ENCODE measurements at places on chromosomes 1 and 21.
A peak's percentile ranks its signal among the peaks of the same experiment; 100 is the strongest.

DNA sequence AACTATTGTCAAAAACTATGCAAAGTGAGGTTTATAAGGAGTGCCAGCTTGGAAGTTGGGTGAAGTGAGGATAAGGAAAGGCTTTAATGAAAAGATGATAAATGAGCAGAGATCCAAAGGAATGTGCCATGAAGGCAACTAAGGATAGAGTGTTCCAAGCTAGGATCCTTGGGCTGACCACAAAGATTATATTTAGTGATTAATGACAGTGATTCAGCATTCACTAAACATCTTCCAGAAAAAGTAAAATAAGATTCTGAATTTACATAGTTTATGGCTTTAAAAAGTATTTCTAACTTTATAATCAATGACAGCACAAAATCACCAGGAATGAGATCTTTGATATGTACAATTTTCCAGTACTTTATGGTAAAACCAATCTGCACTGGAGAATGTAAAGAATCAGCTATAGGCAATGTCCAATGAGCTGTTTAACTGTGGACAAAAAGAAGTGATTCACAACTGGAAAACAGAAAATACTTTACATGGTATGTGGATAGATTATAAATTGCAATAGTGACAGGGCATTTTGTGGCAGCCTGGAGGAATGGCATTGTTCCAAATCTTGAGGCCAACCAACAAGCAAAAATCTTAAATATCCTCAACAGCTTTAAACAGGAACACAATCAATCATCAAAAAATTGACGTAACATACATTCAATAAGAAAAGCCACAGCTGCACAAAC, 91.2 kb upstream of the KCTD3 start:
- no peaks in the 10 kb centered on the region for H3K4me1 ChIP-seq
- no peak for DNase-seq
- no peak overlapping the region for H3K4me3 ChIP-seq
- no peaks in the 10 kb centered on the region for H3K27me3 ChIP-seq

GRCh38 chr1:116529199-116529631, 41.6 kb downstream of the CD58 start:
- peaks cover 9% of the 10 kb centered on the region for H3K36me3 ChIP-seq
- no peaks in the 10 kb centered on the region for H3K27me3 ChIP-seq
- no peaks in the 10 kb centered on the region for H3K4me1 ChIP-seq
- H3K27ac ChIP-seq: no peak overlapping the region

DNA sequence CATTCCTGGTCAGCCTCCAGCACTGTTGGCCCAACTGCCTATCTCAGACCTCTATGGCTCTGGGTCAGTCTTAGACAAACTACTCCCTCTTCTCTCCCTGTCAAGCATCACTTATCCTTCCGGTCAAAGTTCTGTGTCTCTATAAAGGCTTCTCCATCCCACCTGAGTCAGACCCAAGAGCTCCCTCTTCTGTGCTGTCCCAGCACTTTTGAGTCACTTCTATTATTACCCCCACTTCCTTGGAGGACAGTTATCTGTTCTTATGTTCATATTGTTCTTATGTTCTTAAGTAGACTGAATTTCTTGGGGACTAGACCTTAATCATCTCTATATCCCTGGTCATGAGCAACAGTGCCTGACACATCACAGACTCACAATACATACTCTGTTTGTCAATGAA, 29.2 kb upstream of the IL10 start:
- no peaks in the 10 kb centered on the region for H3K36me3 ChIP-seq
- no peak overlapping the region for H3K27ac ChIP-seq
- no peak for DNase-seq
- no peak overlapping the region for H3K4me3 ChIP-seq
- H3K4me1 ChIP-seq: peaks cover 63% of the 10 kb centered on the region
- H3K27me3 ChIP-seq: no peaks in the 10 kb centered on the region

- H3K4me3 ChIP-seq: no peak overlapping the region
- H3K27me3 ChIP-seq: no peaks in the 10 kb centered on the region
- peaks cover 59% of the 10 kb centered on the region for H3K4me1 ChIP-seq
- DNase-seq: no peak
- H3K27ac ChIP-seq: no peak overlapping the region
Observed at GRCh38 chr21:42398436-42399028, 2.7 kb upstream of the TMPRSS3 start.

DNA sequence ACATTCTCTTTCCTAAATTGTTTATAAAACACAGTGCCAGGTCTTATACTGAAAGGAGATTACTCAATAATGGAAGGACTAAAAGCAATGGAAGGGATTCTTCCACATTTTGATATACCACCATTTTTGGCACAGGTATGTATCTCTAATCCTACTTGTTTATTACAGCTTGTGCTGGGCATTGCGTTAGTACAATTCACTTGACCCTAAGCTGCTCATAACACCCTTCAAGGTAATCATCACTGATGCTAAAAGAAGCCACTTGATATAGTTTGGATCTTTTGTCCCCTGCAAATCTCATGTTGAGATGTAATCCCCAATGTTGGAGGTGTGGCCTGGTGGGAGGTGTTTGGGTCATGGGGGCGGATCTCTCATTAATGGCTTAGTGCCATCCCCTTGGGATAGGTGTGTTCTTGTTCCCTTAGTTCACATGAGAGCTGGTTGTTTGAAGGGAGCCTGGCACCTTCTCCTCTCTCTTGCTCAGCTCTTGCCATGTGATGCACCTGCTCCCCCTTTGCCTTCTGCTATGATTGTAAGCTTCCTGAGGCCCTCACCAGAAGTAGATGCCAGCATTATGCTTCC, 71.1 kb downstream of the NIBAN1 start:
- no peaks in the 10 kb centered on the region for H3K27me3 ChIP-seq
- H3K4me1 ChIP-seq: peaks cover 17% of the 10 kb centered on the region
- H3K4me3 ChIP-seq: no peak overlapping the region
- no peak overlapping the region for H3K27ac ChIP-seq

- no peak for DNase-seq
- H3K27ac ChIP-seq: no peak overlapping the region
- no peaks in the 10 kb centered on the region for H3K36me3 ChIP-seq
- no peaks in the 10 kb centered on the region for H3K27me3 ChIP-seq
Observed at GRCh38 chr1:8810987-8811386, 6.5 kb downstream of the RERE start.

DNA sequence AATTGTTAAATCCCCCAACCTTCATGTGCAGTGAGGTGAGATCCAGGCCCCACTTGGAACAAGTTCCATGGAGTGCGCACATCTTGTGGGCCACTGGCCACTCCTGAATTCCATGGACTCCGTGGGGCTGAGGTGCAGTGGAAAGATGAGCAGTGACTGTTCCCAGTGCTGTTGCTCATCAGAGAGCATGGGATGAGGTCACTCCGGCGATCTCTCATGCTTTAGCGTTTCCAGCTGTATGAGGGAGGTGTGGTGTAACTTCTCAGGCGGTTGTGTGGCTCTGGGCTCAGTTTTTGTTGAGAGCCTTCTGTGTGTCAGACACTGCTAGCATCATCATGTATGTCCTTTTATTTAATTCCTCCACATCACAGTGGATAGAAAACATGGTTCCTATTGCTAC, 96.2 kb downstream of the GALNT2 start:
- no peaks in the 10 kb centered on the region for H3K36me3 ChIP-seq
- DNase-seq: no peak
- H3K4me1 ChIP-seq: no peaks in the 10 kb centered on the region
- no peak overlapping the region for H3K27ac ChIP-seq
- H3K27me3 ChIP-seq: no peaks in the 10 kb centered on the region

GRCh38 chr1:114314098-114314497, 160.4 kb upstream of the SYT6 start:
- no peak overlapping the region for H3K4me3 ChIP-seq
- DNase-seq: no peak
- no peaks in the 10 kb centered on the region for H3K36me3 ChIP-seq
- no peak overlapping the region for H3K27ac ChIP-seq
- H3K4me1 ChIP-seq: no peaks in the 10 kb centered on the region

DNA sequence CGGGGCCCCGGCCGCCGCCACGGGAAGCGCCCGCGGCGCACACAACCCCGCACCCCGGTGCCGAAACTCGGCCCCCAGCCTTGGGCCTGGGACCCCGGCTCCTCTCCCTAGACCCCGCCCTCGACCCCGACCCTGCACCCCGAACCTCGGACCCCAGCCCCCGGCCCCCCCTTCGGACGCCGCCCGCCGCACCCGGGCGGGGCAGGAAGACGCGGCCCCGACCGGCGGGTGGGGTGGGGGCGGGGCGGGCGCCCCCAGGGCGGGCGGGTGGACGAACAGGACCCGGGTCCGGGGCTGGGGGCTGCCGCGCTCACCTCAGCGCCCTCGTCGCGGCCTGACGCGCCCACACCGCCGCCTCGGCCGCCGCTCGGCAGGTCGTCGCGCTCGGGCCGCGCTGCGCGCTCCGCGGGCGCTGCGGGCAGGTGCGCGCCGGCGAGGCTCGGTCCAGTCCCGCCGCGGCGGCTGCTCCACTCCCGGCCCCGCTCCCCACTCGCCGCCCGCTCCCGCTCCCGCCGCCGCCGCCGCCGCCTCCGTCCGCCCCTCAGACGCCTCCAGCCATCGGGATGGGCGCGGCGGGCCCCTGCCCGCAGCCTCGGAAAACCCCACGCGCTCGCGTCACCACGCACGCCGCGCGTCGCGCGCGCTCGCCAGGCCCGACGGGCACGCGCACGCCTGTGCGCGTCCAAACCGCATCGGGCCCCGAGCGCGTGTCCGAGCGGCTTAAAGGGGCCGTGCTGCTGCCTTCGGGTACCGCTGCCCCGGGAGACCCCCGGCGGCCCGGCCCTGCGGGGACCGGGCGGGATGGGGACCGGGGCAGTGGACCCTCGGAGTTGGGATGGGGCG, at the start of gene GNB1:
Gene GNB1 (minus strand): TSS at position 582 of the 843 bp plus-strand sequence. CDS start 65,634 bp downstream, outside the sequence.
- no peaks in the 10 kb centered on the region for H3K27me3 ChIP-seq
- peaks cover 66% of the 10 kb centered on the region for H3K4me1 ChIP-seq
- peak within 1 kb of the TSS; percentile 91 for H3K27ac ChIP-seq
- H3K36me3 ChIP-seq: no peaks in the 10 kb centered on the region
- peak within 1 kb of the TSS; percentile 74 for H3K4me3 ChIP-seq
- DNase-seq: peak; percentile 95

GRCh38 chr1:43316738-43317520, 16.1 kb downstream of the TIE1 start:
- H3K27ac ChIP-seq: no peak overlapping the region
- H3K4me1 ChIP-seq: no peaks in the 10 kb centered on the region
- H3K4me3 ChIP-seq: no peak overlapping the region
- H3K27me3 ChIP-seq: no peaks in the 10 kb centered on the region
- no peak for DNase-seq

DNA sequence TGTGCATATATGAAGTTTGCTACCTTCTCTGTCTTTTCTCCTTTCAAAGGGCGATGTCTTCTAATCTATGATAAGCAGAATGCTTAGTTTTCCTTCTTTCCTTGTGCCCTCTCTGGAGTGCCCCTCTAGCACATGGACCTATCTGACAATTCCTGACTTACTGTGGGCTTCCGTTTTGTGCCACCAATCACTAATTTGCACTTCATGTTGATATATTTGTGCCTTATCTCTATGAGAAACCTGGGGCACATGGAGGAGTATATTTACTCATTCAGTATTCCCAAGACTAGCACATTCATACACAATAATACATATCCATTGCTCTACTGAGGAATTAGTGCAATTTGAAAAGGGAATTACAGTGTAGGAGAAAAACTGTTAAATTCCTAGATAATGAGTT, 197.7 kb downstream of the CTH start:
- no peak for DNase-seq
- no peak overlapping the region for H3K4me3 ChIP-seq
- H3K4me1 ChIP-seq: no peaks in the 10 kb centered on the region
- H3K36me3 ChIP-seq: no peaks in the 10 kb centered on the region
- no peak overlapping the region for H3K27ac ChIP-seq

DNA sequence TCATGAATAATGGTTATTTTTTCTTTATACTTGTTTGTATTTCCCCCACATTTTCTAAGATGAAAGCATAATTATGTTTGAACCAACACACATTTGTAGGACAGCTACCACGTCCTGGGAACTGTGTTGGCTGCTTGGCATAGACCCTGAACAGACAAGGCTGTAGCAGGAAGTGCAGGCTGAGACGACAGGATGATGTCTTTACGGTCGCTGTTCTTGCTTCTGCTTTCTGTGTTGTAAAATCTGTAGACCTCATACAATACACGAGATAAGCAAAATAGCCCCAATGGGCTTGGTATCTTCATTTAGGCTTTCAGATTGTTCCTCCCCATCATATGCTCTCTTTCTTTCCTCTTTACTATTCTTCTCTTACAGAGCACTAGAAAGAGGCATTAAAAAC, 23.3 kb upstream of the OTUD3 start:
- no peaks in the 10 kb centered on the region for H3K27me3 ChIP-seq
- no peak overlapping the region for H3K27ac ChIP-seq
- H3K36me3 ChIP-seq: no peaks in the 10 kb centered on the region
- no peaks in the 10 kb centered on the region for H3K4me1 ChIP-seq
- no peak for DNase-seq

DNA sequence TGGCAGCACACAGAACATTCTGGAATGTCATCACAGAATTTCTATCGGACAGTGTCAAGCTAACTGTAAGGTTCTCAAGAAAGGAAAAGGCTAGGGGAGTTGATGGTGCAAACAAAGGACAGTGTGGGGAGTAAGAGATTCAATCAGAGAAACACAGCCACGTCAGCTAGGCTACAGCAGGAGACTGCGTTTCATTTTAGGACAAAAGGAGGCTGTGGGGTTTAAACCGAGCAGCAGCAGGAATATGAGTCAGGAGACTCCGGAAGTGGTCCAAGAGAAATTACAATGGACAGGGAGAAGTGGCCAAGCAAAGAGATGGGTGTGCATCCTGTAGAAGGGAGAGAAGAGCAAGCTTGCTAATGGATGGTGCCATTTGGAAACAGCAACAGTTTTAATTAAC, 37.4 kb upstream of the C1orf198 start:
- no peaks in the 10 kb centered on the region for H3K4me1 ChIP-seq
- H3K4me3 ChIP-seq: no peak overlapping the region
- no peak for DNase-seq
- no peaks in the 10 kb centered on the region for H3K27me3 ChIP-seq
- no peak overlapping the region for H3K27ac ChIP-seq

GRCh38 chr1:11126569-11126968, 26.9 kb upstream of the EXOSC10 start:
- no peak for DNase-seq
- peaks cover 71% of the 10 kb centered on the region for H3K36me3 ChIP-seq
- no peak overlapping the region for H3K27ac ChIP-seq
- H3K4me1 ChIP-seq: no peaks in the 10 kb centered on the region

- no peaks in the 10 kb centered on the region for H3K4me1 ChIP-seq
- no peak overlapping the region for H3K27ac ChIP-seq
- DNase-seq: no peak
- H3K4me3 ChIP-seq: no peak overlapping the region
- no peaks in the 10 kb centered on the region for H3K36me3 ChIP-seq
- no peaks in the 10 kb centered on the region for H3K27me3 ChIP-seq
Observed at GRCh38 chr1:227428803-227429202, 110.5 kb upstream of the CDC42BPA start.
